ENCODE measurements at places on chromosomes 4 and X.

DNA sequence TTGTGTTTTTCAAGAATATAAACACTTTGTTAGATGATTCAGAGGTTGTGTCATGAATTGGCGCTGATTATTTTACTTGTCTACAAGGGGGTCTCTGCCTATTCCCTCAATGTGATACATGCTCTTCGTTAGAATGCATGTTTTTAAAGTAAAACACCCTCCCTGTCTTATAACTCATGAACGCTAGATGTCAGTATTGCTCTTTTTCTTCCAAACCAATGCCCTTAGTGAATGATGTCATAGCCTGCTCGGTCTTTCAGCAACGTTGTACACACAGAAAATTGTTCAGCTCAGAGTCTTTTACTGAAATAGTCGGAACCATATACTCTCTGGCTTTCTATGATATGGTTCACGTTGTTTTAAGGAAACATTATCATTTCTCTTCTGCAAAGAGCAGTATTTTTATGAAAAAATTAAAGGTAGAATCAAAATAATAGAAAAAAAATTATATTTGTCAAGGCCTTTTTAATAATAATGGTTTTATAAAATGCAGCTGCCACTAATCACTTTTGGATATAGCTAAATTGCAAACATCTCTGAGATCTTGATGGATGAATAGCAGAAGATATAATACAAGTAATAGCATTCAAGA is 292.9 kb downstream of the TLL1 start:
- peak; percentile 32 for DNase-seq

GRCh38 chr4:124629681-124630080 is 82.9 kb downstream of the ANKRD50 start:
- DNase-seq: no peak

DNA sequence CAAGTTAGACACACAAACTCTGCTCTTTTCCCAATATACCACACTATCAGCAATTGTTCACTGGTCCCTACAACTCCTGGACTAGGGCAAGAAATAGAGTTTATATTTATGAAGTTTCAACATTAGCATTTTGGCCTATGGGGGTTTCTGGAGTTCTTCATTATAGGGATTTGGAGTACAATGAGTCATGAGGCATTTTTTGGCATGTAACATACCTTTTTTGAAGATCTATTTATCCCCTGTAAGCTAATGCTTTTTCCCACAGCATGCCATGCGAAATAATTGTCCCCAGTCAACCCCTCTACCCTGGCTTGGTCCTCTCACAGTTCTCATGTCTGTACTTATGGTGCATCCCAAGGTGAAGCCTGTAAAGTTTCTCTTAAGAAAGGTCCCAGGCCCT is 36.7 kb upstream of the EDA2R start:
- DNase-seq: no peak

DNA sequence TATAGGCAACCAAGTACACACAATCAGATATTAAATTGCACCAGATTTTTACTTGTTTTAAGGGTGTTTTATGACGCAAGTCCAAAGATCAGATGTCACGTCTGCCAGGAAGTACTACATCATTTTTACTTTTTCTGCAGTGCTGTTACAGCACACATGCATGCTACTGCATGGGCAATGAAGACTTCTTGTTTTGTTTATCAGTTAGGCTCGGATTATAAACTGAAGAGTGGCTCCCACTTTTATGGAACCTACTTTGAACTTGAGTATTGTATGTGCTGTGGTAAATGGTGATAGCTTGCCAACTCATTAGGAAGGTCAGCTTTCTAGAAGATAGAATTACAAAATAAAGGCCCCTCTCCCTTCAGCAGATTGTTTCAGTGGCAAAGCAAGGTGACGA is 131.6 kb downstream of the CEP135 start:
- DNase-seq: no peak

DNA sequence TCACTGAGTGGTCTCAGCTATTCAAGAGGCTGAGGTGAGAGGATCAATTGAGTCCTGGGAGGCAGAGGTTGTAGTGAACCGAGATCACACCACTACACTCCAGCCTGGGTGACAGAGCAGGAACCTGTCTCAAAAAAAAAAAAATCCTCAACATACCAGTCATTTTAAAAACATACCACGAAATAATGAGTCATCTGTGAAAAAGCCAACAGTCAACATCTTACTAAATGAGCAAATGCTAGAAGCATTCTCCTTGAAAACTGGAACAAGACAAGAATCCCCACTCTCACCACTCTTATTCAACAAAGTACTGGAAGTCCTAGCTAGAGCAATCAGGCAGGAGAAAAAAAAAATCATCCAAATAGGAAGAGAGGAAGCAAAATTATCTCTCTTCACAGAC is 104.0 kb upstream of the ARHGEF9 start:
- no peak for DNase-seq

DNA sequence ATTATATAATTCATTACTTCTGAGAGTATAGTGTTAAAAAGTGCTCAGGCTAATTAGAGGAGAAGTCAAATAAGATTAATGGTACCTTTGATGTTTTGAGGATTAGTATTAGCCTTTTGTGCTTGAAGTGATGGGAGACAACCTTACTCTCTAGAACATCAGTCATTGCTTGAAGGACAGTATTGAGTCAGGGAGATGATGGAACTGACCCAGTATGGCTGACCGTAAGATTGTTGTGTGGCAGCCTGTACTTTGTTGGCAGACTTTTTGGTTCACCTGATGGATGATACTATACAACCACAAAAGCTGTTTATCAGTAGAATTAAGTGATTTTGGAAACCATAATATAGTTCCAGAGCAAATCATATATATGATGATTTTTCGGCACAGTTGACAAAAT is 9.9 kb downstream of the OGT start:
- DNase-seq: no peak

DNA sequence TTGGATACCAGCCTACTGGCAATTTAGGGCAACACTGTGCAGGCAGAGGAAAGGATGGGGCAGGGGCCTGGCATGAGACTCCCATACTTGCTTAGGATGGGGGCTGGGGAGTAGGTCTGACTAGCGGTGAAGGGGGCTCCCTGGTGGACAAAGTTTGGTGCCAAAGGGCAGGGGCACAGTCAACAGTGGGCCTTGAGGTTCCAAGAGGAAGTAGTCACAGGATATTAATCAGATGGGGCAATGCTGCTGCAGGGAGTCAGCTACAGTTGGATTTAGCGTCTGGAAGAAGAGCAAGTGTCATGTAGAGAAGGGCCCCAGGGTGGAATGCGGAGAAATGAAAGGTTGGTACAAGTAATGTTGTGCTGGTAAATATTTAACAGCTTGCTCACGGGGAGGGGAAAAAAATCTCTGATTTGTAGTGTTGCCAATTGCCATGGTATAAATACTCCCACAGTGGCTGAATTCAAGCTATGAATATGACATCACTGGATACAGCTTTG is 139.4 kb downstream of the PJA1 start:
- no peak for DNase-seq

DNA sequence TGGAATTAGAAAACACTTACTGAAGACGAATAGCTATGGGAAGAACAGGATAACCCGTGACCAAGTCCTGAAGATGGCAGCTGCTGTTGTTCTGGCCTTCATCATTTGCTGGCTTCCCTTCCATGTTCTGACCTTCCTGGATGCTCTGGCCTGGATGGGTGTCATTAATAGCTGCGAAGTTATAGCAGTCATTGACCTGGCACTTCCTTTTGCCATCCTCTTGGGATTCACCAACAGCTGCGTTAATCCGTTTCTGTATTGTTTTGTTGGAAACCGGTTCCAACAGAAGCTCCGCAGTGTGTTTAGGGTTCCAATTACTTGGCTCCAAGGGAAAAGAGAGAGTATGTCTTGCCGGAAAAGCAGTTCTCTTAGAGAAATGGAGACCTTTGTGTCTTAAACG is 2.4 kb downstream of the AGTR2 start:
- DNase-seq: no peak

GRCh38 chr4:147017081-147017480 is 71.4 kb upstream of the TTC29 start:
- no peak for DNase-seq

Data from NCI-H1048 (cell line).